Left renal pelvis (tissue), 4 donors: ENCODE measurements at places on chromosomes 7 and 10. TPM values are rescaled to one million over a fixed set of nuclear protein-coding genes. Genes with fewer than 3 reads are reported as not detected.

DNA sequence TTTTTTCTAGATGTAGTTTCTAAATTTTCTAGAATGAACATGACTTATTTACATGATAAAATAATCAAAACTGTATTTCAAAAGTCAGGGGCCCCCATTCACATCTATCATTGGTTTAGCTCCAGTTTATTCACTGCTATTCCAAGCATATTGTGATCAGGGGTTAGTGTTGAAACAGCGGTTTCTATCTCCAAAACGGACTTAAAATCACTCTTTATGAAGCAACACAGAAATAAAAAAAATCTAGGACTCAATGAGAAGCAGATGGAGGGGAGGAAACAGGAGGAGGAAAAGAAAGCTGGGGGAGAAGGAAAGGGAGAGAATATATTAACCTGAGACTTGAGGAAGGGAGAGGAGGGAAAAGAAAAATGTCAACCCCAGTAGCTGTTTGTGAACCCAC lies 14.8 kb upstream of the CH25H start:
- no peak for DNase-seq

DNA sequence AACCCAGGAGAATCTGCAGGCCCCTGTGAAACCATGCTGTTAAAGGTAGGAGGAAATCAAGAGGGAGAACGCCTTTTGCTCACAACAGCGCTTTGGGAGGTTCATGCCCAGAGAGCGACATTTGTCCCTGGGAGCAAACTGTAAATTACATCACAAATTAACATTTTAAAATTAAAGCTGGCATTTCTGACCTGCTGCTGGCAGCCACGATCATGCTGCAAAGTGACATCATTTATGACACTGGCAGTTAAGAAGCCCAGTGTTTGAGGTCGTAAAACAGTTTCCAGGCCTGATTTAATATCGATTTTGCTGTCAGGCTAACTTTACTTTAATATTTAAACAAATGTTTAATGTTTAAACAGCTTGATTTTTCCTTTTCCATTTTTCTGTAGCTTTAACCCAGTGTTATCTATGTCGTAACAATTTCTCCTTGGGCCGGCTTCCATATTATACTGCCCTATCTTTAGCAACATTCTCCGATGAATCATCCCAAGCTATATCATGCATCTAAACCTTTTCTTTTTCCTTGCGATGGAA lies 86.5 kb upstream of the NPVF start:
- DNase-seq: no peak

GRCh38 chr7:35035511-35035961 lies 1.7 kb downstream of the DPY19L1 start:
- DNase-seq: peak; percentile 33

GRCh38 chr7:25959168-25959734 lies 192.7 kb upstream of the NFE2L3 start:
- no peak for DNase-seq

- no peak for DNase-seq
Observed at GRCh38 chr7:151400626-151401315, 9.1 kb downstream of the WDR86 start.

DNA sequence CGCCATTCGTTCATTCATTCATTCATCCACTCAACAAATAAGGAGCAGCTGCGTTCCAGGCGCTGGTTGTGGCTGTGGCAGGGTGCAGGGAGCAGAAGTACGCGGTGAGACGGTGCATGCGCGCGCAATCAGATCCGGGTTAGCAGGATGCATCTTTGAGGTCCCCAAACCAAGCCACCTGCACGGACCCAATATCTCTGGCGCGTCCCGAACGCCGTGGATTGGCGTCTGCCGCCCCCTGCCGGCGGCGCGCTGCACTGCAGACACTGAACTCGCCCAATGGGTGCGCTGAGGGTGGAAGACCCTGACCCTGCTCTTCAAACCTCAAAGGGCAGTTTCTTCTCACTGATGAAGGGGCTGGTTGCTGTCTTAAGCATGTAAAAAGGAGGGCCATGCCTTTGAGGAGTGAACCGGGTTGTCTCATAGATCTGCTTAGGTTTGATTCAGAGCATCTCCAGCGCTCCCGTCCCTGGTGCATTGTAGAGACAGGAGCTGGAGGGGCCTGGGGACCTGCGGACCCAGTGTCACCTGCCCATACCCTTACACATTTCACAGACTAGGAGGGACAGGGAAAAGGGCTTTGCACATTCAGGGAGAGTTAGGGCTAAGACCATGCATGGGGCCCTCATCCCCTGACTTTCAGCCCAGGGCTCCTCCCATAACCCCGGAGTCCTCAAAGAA lies 102.5 kb downstream of the RAMP3 start:
- DNase-seq: no peak

DNA sequence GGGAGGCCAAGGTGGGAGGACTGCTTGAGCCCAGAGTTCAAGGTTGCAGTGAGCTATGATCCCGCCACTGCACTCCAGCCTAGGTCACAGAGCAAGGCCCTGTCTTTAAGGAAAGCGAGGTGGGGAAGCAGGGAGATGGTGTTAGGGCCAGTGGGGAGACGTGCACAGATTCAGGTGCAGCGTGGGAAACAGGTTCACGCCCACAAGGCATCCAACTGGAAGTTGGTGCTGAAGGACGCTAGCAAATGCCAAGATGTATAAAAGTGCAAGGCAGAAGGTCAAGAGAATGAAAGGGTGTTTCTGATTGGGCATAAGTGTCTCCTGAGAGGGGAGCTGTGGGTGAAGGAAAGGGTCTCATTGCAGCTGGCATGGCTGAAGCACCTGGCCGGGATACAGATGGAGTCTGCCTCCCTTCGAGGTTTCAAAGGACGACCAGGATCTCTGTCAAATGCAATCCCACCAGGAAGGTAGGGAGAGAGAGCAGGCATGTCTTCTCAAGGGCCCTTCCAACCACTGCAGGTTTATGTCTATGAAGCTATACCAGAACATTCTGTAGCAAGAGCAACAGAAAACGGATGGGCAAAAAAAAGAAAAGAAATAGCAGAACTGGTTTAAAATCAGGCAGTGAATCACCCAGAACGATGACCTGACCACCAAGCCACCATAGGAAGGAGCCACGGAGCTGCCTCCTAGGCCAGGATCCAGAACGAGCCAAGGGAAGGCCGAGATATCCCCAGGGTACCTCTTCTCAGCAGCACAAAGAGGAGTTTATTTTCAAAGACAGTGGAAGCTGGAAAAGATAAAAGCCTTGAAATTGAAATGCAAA lies 43.2 kb downstream of the GSDME start:
- DNase-seq: no peak

DNA sequence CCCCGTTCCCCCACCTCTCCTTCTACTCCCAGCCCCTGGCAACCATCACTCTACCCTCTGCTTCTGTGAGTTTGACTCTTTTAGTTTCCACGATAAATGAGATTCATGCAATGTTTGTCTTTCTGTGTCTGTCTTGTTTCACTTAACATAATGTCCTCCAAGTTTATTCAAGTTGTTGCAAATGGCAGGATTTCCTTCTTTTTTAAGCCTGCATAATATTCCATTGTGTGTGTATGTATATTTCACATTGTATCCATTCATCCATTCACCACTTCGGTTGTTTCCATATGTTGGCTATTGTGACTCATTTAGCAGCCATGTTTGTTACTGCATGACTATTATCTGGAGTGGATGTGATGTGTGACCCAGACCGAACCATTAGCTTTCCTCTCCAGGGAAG lies 64.3 kb downstream of the VIM start:
- DNase-seq: no peak

- DNase-seq: no peak
Observed at GRCh38 chr7:128053991-128054390, 22.8 kb upstream of the LRRC4 start.

DNA sequence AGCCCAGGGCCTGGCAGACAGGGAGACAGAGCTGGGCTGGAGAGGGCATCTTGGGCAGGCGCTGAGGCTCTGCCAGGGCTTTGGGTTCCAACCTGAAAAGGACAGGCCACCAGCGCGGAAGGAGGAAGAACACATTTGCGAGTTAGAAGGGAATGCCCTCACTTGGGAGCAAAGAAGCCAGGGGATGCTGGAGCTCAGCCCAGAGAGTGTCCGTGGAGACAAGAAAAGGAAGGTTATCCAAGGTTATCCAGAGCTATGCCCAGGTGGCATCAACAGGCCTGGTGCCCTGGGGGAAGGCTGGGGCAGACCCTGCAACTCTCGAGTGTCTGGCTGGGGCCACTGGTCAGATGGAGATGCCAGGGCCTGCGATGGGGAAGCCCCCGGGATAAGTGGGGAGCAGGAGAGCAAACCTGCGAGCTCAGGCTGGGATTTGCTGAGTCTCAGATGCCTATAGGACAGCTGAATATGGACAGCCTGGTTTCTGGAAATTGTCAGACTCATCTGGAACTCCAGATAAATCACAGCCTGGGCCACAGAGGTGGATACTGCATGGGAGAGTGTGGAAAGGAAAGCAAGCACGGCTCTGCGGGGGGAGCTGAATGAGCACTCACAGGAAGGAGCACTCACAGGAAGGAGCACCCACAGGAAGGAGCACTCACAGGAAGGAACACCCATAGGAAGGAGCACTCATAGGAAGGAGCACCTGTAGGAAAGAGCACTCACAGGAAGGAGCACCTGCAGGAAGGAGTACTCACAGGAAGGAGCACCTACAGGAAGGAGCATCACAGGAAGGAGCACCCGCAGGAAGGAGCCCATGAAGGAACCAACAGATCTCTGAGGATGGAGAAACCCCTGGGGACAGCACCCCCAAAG lies 152.1 kb downstream of the ADAM12 start:
- DNase-seq: no peak

- DNase-seq: no peak
Observed at GRCh38 chr10:7297094-7297493, 113.7 kb downstream of the SFMBT2 start.

- DNase-seq: no peak
Observed at GRCh38 chr10:77279207-77279606, 358.4 kb downstream of the KCNMA1 start.

DNA sequence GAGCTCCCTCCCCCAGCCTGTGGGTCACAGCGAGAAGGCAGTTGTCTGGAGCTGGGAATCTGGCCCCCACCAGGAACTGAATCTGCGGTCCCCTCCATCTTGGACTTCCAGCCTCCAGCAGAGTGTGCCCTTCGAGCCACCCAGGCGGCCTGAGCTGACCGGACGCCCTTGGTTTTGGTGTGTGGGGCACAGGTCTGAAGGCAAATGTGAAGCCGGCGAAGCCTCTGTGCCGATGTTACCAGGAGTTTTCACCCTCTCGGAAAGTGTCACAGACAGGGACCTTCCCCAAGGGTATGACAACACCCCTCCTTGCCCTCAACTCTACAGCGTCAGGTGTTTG lies 109.1 kb downstream of the DNAJB6 start:
- DNase-seq: no peak

- no peak for DNase-seq
Observed at GRCh38 chr10:46520381-46520780, 36.1 kb downstream of the GPRIN2 start.

DNA sequence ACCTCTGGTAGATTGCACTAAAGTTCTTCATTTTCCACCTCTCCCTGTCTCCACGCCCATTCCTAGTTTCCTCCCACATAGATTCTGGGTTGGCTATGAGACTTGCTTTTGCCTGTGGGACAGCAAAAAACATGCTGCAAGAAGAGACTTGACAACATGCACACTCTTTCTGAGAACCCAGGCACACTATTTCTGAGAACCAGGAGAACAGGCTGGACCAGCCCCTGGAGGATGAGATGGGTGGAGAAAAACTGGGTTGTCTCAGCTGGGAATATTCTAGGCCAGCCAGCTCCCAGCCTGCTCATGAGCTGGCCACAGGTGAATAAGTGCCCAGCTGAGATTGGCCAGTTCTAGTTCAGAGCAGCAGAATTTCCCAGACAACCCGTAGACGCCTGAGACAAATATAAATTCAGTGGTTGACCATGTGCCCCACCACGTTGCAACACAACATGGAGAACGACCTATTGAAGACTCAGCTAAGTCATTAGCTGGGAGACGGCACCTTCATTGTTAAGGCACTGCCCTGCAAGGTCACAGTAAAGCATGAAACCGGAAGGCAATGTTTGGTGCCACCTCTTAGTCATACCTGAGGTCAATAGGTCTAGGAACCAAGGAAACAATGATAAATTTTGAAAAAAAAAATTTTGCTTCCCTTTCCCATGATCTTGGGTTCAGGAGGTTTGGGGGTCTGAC lies 92.7 kb upstream of the AKR1E2 start:
- no peak for DNase-seq

GRCh38 chr10:3659203-3659917 lies 125.6 kb downstream of the KLF6 start:
- DNase-seq: no peak

DNA sequence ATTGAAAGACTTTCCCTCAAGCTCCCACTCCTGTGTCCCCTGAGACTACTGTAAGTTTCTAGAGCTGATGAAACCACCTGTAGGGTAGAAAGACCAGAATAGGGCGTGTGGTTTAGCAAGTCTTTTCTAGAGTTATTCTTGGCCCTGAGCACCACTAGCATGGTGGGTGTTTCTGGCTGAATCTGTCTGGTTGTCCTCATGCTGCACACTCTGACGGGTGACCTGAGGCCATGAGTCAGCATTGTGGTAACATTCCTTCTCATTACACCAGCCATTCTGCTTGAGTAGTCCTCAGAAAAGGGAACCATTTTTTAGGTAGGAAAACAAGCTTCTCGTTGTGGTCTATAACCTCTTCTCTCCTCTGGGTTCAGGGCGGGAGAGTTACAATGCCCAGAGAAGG lies 250.3 kb downstream of the SNX13 start:
- no peak for DNase-seq

DNA sequence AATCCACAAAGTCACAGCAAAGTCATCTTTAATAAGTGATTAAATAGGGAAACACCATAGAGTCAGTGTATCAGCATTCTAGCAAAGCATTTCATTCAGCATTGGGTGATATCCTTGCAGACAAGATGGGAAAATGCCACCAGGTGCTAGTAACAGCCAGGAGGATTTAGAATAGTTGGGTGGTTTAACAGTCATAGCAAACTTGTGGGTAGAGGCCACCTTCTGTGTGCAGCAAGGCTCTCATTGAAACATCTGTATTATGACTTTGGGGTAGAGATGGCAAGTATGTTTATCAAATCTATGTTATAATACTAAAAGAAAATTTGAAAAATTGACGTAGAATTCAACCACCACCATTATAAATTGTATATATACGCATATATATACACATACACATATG lies 26.4 kb upstream of the ADO start:
- no peak for DNase-seq

- DNase-seq: no peak
Observed at GRCh38 chr10:126022841-126023240, 126.5 kb downstream of the FANK1 start.

- no peak for DNase-seq
Observed at GRCh38 chr10:121374121-121374520, 224.1 kb downstream of the FGFR2 start.

- no peak for DNase-seq
Observed at GRCh38 chr7:73683788-73684693, 644 bp downstream of the BUD23 start.

- DNase-seq: no peak
Observed at GRCh38 chr7:135177028-135177696, 6.7 kb upstream of the CYREN start.

- DNase-seq: no peak
Observed at GRCh38 chr10:35580423-35580770, 24.7 kb upstream of the GJD4 start.

- DNase-seq: no peak
Observed at GRCh38 chr7:29285444-29285793, 90.8 kb downstream of the CHN2 start.

- no peak for DNase-seq
Observed at GRCh38 chr7:71905821-71906220, 506.3 kb downstream of the CALN1 start.

ACSM6 gene
- 0.50 TPM for polyA plus RNA-seq

CYP17A1 gene
- not detected for polyA plus RNA-seq

DNAAF5 gene
- polyA plus RNA-seq: 39.5 TPM

EVX1 gene
- polyA plus RNA-seq: 0.07 TPM

FRMD4A gene
- polyA plus RNA-seq: 74.8 TPM

HPSE2 gene
- polyA plus RNA-seq: 12.6 TPM

GGCT gene
- 88.1 TPM for polyA plus RNA-seq

TLL2 gene
- 0.63 TPM for polyA plus RNA-seq

HMX2 gene
- polyA plus RNA-seq: 1.0 TPM

ATOH7 gene
- polyA plus RNA-seq: 1.7 TPM

TMEM236 gene
- 0.16 TPM for polyA plus RNA-seq
